EL (cell line): ENCODE measurements at places on chromosomes 7 and 10.
A peak's percentile ranks its signal among the peaks of the same experiment; 100 is the strongest.

DNA sequence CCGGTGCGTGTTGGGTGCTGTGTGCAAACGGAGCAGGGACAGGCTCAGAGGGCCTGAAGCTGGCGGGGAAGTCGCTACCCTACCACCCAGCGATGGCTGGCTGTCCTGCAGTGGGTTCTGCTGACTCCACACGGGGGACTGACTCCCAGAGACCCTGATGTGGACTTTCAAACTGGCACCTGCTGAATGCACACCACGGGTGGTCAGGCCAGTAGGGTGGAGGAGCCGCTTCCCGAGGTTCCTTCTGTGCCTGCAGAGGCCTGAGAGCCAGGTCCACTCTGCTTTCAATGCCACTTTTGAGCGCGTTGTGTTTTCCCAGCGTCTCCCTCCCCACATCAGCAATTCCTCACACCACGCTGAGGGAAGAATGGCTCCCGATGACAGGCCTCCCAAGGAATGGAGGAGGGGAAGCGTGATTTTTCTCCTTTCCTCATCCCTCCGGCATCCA is 135.3 kb downstream of the ADARB2 start:
- DNase-seq, result no peak

GRCh38 chr10:104043854-104044253 is 41.8 kb downstream of the COL17A1 start:
- no peak for DNase-seq

GRCh38 chr7:131844369-131844768 is 287.9 kb upstream of the PODXL start:
- DNase-seq, result no peak

DNA sequence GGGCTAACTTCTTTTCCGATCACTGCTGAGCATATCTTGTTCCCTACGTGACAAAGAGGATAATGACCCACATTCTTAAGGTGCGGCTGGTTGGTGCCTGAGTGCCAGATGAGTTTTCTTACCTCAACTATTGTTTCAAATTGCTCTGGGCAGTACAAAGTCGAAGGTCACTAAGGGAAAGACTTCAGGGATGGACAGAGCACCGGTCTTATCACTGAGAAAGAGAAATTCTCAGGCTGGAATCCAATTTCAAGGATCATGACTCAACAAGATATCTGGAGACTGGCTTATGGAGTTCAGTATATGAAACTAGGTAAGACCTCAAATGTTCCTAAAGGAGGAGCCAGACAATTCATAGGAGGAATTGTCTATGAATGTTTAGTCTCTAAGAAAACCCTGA is 780.3 kb downstream of the SUGCT start:
- DNase-seq, result no peak

GRCh38 chr7:132541656-132542055 is 34.6 kb downstream of the PLXNA4 start:
- DNase-seq, result no peak

- DNase-seq, result peak; percentile 87
These were observed 144.5 kb downstream of the RNF216 start for GRCh38 chr7:5636914-5637313.

DNA sequence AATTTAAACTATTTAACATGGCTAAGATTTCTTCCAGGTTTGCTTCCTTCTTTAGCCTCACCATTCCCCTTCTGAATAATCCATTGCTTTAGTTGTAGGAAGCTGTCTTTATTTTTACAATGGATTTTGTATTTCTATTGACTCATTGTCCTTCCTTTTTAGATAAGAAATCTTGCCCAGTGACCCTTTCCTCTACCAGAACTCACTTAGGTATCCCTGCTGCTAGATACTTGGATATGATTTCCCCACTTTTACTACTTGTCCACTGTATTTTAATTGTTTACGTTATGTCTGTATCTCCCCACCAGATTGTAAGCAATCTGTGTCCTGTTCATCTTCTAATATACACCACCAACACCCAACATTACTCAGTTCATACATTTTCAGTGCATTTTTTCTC is 47.7 kb upstream of the MDFIC start:
- DNase-seq, result no peak

DNA sequence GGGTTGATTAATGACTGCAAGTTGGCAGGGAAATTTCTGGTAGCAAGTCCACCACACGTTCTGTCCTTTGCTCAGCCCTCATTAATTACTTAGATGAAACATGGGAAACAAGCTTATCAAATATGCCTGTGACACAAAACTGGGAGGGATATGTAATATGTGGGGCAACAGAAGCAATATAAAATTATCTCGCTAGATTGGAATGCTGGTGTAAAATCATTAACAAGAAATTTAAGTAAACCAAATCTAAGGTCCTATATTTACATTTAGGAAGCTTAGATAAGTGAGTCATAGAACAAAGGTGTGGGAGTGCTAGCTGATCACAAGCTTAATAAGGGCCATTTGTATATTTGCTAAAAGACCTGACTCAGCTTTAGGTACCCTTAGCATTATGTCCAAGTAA is 23.5 kb downstream of the TRPV5 start:
- no peak for DNase-seq

DNA sequence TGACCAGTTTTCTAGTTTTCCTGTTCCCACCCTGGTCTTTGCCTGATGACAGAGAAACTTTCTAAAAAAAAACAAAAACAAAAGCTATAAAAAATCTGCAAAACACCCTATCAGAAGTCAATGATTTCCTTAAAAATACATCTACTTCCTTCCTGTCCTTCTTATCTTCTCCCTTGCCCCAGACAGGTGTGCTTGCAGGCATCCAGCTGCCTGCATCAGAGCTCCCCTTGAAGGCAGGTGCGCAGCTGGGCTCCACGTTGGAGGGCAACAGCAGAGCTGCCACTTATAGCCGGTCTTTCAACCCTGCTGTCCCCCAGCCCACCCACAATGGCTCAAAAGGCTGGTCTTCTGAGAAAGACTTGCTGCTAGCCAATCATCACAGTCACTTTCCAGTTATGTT is 29.8 kb downstream of the UBE2D4 start:
- no peak for DNase-seq

DNA sequence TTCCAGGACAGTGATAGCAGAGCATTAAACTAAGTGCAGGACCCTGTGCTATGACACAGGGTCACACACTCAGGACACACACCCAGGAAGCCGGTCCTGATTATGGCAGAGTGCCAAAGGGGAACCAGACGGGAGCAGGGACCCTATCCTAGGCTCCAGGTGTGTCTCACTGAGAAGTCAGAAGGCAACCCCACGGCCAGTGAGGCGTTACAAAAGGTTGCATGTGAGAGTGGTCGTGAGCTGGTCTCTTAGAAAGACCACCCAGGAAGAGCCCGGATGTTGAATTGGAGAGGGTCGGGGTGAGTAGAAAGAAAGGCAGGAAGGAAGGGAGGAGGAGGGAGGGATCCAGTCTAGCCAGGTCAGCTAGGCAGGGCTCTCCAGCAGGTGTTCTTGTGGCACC is 31.0 kb downstream of the FRMPD2 start:
- no peak for DNase-seq

DNA sequence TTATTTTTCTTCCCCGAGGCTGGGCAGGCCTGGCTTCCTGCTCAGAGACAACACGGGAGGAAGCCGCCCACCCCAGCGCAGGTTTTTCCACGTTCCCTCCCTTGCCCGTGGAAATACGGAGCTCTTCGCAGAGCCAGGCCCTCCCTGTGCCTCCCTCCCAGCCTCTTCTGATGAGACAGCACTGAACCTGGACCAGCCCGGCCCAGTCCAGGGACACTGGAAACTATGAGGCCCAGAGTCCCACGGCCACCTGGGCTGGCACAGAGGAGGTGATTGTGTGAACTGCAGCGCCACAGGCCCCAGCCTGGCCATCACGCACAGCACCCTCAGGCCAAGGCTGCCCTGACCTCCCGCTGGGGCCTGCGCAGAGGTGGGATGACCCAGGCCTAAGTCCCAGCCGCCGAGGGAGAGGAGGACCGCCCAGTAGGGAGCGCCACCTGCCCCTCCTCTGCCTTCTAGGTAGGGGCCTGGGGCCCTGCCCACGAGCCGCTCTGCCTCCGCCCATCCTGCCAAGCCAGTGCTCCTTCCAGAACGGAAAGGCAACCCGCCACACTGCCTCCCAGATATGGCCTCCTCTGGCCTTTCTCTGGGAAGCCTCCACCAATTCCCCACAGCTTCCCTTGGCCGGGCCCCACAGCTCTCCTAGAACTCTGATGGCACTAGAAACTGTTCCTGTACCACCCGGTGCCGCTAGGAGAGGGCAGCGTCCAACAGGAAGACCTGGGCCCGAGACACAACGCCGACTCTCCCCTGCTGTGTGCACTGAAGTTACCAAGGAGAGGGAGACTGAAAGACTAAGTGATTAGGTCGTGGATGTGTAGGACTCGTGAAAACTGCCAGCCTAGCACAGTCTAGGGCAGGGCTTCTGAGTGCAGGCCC is 57.2 kb downstream of the PROSER2 start:
- no peak for DNase-seq

DNA sequence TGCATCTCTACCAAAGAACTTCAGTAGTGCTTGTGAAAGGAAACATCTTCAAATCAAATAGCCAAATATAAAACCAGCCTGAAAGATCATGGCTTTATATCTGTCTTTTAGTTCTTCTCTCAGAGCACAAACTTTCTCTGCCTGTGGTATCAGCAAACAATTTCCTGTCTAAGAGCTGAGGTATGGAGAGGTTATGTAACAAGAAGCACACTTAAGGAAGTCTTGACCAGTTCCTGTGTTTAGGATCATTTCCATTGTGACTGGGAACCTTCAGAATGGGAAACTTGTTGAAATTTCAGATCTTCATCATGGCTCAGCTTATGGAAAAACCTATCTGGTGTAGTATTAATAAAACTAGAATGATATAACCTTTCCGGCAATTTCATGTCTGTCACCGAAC is 148.8 kb downstream of the MBL2 start:
- no peak for DNase-seq

GRCh38 chr10:115606741-115607140 is 513.6 kb downstream of the ATRNL1 start:
- no peak for DNase-seq

- peak; percentile 50 for DNase-seq
These were observed 256.7 kb downstream of the AGMO start for GRCh38 chr7:15305002-15305600.

DNA sequence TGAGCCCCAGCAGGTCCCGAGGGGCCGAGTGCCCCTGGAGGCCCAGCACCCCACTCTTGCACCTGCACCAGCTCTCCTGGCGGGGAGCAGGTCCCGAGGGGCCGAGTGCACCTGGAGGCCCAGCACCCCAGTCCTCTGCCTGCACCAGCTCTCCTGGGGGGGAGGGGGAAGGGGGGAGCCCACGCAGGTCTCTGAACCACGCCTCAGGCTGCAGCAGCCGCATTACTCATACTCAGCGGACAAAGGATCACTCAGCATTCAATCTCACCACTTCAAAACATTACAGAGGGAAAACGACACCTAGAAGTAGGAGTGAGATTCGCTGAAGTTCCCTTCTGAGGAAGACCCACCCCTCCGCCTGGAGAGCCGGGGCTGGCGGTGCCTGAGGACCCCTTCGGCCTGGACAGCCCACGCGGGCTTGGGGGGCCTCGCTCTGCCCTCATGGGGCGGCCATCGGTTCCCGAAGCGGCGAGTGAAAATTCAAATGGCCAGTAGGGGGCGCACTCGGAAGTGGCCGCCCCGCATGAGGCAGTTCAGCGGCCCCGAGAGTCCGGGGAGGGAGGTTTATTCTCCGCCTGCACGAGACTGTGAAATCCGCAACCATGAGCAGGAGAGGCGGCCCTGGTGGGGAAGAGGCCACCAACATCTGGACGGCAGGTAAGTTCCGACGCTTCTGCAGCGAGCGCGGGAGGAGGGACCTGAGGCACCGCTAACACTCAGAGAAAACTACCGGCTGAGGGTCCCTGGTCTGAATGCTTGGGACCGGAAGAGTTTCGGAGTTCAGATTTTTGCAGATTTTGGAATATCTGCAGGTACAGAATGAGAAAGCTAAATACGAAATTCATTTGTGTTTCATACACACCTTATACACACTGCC is 1.1 kb upstream of the GPER1 start:
- peak; percentile 68 for DNase-seq

DNA sequence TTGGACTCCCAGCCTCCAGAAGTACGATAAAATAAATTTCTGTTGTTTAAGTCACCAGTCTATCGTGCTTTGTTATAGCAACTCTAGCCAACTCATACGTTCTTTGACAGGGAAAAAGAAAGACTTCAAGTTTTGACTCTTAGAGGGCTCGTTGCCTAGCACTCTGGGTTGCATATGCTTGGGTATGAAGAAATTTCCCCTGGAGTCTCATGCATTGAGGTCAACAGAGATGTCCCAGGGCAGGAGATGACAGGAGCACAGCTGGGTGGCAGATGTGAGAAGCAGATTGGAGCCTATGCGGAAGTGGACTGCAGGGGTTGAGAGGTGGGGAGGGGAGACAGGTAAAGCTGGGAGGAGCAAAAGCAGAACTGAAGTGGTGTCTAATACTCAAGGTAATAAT is 63.3 kb upstream of the JAZF1 start:
- DNase-seq, result no peak

DNA sequence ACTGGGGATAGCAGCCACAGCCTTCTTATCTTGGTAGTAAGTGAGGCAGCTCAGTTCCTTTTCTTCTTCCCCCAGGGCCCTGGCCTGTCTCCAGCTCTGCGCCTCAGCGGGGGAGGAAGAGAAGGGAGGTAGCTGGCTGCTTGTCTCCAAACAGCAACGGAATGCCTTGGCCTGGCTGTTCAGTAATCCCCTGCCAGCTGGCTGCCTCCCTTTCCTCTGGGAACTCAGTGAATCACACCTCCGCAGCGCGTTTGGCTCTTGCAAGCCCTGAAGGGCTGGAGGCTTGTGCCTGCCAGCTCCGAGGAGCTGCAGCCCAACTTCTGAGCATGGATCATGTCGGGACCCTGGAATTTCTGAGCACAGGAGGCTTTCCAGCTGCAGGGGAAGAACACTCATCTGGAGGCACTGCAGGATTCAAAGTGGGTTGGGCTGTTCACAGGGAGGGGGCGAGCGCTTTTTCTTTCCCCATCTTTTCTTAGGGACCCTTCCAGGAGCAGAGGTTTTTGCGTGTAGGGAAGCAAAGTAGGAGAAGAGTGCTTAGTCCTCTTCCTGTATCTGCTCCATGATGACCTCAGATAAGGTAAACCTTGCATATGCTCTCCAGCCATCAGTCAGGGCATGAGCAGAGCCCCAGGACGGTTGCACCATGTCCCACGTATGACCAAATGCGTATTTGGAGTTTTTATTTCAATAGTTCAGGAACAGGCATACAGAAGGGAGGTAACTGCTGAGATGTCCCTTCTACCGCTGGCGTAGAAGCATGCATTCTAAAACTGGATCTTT is 253.2 kb upstream of the INHBA start:
- DNase-seq, result peak; percentile 99

DNA sequence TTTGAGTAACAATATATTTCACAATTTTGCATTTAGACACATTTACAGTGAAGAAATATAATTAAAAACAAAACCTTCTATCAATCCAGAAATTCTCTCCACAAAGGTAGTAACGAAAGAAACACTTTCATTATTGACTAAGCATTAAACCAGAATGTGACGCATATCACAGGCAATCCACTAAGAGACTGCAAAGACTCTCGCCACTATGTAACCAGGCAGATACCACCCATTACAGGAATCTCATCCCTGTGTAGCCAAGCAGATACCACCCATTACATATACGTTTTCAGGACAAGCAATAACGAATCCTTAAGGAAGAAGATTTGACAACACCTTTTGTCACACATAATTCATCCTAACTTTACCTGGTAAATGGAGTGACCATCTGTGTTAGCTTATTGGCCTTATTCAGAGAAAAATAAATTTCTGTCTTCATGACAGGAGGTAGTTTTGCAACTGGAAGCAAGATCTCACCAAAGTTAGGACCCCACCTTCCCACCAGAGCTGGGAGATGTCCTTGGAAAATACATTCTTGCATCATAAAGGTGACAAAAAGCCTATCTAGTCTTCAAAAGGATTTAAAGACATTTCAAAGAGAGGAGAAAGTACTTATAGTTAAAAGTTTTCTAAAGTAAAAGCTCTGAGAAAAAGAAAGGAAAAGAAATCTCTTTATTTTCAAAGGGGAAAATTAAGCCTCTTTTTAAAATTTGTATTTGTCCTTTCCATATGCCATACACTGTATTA is 30.8 kb downstream of the LRRC17 start:
- no peak for DNase-seq
